Femur (tissue), 1 donor: ENCODE measurements at places on chromosomes 3 and 15.

- peak; percentile 71 for DNase-seq
Observed at GRCh38 chr3:190862209-190863118, at the start of gene GMNC. Gene GMNC (minus strand): TSS chr3:190862694. CDS start chr3:190862615, 79 bp downstream.

- peak; percentile 55 for DNase-seq
Observed at GRCh38 chr3:97981886-97982285, 9.7 kb upstream of the RIOX2 start.

GRCh38 chr3:21979706-21980105 lies 228.7 kb upstream of the ZNF385D start:
- DNase-seq: no peak

- no peak for DNase-seq
Observed at GRCh38 chr15:29400701-29401100, 131.1 kb upstream of the NSMCE3 start.

GRCh38 chr15:71611553-71612396 lies 198.6 kb upstream of the NR2E3 start:
- DNase-seq: no peak

DNA sequence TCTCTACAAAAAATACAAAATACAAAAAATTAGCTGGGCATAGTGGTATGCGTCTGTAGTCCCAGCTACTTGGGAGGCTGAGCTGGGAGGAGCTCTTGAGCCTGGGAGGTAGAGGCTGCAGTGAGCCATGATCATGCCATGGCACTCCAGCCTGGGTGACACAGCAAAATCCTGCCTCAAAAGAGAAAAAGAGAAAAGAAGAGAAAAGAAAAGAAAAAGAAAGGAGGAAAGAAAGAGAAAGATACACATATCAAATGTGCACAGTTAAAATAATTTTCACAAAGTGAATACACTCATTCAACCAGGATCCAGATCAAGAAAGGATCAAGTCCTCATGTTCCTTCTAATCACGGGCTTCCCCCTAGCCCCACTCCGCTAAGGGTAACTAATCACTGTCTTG lies 5.8 kb upstream of the C15orf61 start:
- DNase-seq: no peak
